ENCODE measurements at places on chromosomes 5 and 9. TPM values are rescaled to one million over a fixed set of nuclear protein-coding genes. Genes with fewer than 3 reads are reported as not detected.
A peak's percentile ranks its signal among the peaks of the same experiment; 100 is the strongest.

NR4A3 gene
- total RNA-seq, result 0.39 TPM

ZNF189 gene
- total RNA-seq, result 17.3 TPM

GRIN1 gene
- total RNA-seq, result 1.9 TPM

DBH gene
- not detected for total RNA-seq

IGFBPL1 gene
- 1.3 TPM for total RNA-seq

CDKN2B gene
- total RNA-seq, result 8.2 TPM

HSPB3 gene
- total RNA-seq, result 0.54 TPM

SLC34A1 gene
- not detected for total RNA-seq

ZNG1C gene
- total RNA-seq, result 29.3 TPM

- no peak overlapping the region for H3K27ac ChIP-seq
- DNase-seq, result no peak
- no peaks in the 10 kb centered on the region for H3K4me1 ChIP-seq
- H3K27me3 ChIP-seq, result no peaks in the 10 kb centered on the region
- H3K36me3 ChIP-seq, result no peaks in the 10 kb centered on the region
Observed at GRCh38 chr9:78406146-78406545, 109.2 kb downstream of the PSAT1 start.

DNA sequence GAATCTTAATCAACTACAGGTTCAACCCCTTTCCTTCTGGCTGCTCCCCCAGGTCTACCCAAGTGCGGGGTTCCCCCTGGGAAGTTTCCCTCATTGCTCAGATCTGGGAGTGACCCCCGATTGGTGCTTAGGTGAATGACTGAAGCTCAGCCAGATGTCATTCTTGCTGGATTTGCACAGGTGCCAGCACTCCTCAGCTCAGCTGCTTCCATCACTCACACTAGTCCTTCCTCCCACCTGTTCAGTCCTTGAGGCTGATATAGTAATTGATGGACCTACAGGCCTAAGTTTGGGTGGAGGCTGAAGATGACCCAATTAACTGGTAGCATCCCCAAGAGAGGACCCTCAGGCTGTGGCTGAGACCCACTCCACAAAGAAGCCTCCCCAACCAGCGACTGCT lies 32.9 kb downstream of the PRLR start:
- no peak overlapping the region for H3K27ac ChIP-seq
- no peaks in the 10 kb centered on the region for H3K27me3 ChIP-seq
- H3K4me3 ChIP-seq, result no peak overlapping the region
- no peak for DNase-seq

DNA sequence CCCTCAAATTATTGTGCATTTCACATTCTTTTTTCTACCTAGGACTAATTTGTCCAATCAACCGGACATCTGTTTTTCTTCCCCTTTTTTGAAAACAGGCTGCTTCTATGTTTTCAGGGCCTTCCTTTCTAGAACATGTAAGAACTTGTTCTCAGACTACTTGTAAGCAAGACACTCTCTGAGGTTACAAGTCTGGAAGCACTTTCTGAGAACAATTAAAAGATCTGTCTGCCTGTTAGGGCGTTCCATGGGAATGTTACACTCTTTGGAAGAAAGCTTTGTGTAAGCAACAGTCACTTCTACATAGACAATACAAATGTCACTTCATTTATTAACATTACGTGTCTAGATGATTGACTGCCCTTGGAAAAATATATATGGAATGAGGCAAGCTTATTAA lies 50.9 kb upstream of the HSPB3 start:
- peak overlapping the region; percentile 3 for H3K27ac ChIP-seq
- no peaks in the 10 kb centered on the region for H3K27me3 ChIP-seq
- no peaks in the 10 kb centered on the region for H3K36me3 ChIP-seq
- peaks cover 31% of the 10 kb centered on the region for H3K4me1 ChIP-seq

DNA sequence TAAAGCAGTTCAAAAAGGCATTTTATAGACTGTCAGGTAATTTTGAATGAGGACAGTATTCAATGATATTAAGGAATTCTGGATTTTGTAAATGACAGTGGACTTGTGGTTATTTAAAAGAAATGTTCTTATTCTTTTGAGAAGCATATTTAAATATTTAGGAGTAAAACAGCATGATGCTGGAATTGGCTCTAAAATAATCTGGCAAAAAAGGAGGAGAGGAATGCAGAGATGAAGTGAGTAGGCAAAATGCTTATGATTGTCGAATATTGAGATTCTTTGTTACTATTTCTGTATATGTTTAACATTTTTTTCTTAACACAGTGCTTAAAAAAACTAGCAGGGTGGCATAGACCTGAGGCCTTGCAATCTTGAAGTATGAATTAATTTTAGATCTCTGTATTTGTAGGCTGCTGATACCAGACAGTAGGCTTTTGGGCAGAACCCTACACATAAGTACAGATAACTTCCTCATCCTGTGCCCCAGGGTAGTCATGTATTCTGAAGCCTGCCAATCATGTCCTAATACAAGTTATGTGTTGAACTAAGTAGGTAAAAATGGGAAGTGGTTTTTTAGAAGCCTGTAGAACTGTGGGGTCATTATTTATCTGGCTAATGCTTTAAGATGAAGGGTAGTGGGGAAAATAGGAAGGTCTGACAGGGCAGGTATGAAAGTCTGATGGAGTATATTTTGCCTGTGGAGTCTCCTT lies 9.4 kb downstream of the CD180 start:
- no peak for DNase-seq
- H3K4me3 ChIP-seq, result no peak overlapping the region
- H3K27me3 ChIP-seq, result no peaks in the 10 kb centered on the region
- no peaks in the 10 kb centered on the region for H3K4me1 ChIP-seq
- no peak overlapping the region for H3K27ac ChIP-seq

DNA sequence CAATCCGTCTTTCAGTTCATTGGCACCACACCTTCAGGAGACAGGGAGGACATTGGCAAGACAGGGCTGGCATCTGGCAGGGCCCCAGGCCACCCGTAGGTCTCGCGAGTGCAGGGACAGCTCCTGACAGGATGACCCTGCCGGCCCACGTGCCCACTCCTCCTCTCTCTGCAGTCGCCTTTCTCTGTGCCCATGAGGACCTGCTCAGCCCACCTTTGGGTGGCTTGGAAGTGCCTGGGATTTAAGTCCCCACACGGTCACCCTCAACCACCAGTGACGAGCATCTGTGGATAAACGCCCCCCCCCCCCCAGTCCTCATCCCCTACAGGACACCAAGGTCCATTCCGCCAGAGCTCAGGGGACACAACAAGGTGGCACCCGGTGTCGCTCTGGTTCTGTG lies 4.1 kb downstream of the MRPL36 start:
- H3K27ac ChIP-seq, result no peak overlapping the region
- no peak overlapping the region for H3K4me3 ChIP-seq
- no peaks in the 10 kb centered on the region for H3K27me3 ChIP-seq
- H3K36me3 ChIP-seq, result peaks cover 6% of the 10 kb centered on the region

DNA sequence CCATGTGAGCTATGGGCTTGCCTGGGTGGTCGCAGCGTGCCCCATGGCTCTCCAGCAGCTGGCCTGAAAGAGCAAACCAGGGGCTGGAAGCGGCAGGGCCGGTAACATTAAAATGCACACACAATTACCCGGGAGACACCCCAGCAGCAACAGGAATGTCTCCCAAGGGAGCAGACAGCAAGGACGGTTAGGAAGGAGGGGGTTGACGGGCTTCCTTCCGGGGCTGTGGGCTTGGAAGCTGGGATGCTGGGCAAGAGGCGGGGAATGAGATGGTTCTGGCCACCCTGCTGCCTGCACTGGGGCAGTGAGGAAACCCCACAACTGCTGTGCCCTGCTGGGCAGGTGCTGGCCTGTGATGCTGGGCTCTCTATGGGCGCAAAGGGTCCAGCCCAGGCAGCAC lies 71.8 kb upstream of the ADAMTS2 start:
- DNase-seq, result no peak
- H3K27ac ChIP-seq, result no peak overlapping the region
- no peaks in the 10 kb centered on the region for H3K4me1 ChIP-seq
- no peaks in the 10 kb centered on the region for H3K27me3 ChIP-seq
- no peak overlapping the region for H3K4me3 ChIP-seq

DNA sequence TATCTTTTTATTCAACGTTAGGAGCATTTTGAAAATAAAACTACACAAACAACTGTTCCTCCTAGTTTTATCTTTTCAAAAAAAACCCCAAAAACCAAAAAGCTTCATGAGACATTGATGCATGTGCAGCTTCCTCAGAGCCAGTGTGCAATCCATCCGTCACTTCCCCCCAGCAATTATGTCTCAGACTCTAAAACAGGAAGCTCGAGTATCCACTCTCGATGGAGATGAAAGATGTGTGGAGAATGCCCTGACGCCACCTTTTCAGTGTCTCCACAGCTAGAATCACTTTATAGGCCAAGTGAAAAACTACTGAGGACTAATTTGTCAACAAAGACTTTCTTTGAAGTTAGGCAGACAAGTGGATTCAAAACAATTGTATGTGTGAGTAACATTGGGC lies 408.9 kb upstream of the SMARCA2 start:
- no peaks in the 10 kb centered on the region for H3K36me3 ChIP-seq
- H3K27me3 ChIP-seq, result no peaks in the 10 kb centered on the region
- H3K27ac ChIP-seq, result no peak overlapping the region
- DNase-seq, result no peak
- no peak overlapping the region for H3K4me3 ChIP-seq

GRCh38 chr5:91386120-91386519 lies 3.0 kb upstream of the ARRDC3 start:
- no peak overlapping the region for H3K4me3 ChIP-seq
- H3K36me3 ChIP-seq, result no peaks in the 10 kb centered on the region
- H3K27me3 ChIP-seq, result no peaks in the 10 kb centered on the region
- DNase-seq, result no peak
- no peak overlapping the region for H3K27ac ChIP-seq
- H3K4me1 ChIP-seq, result peaks cover 6% of the 10 kb centered on the region

DNA sequence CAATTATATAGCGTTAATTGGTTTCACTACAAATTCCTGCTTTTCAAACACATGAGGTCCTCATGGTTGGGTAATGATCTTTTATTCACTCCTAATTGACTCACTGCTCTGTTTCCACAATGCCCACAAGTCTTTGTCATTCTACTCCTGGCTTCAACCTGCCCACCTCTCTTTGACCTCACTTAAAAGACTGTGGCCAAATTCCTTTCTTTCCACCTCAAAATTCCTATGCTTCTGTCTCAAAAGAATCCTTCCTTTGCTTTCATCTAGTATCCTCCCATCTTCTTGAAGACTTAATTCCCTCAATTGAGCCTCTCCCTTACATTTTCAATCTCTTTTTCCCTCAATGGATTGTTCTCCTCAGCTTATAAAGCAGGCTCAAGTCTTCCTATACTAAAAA lies 4.9 kb downstream of the APBA1 start:
- H3K27ac ChIP-seq, result no peak overlapping the region
- H3K4me1 ChIP-seq, result no peaks in the 10 kb centered on the region
- no peak for DNase-seq
- H3K4me3 ChIP-seq, result no peak overlapping the region

DNA sequence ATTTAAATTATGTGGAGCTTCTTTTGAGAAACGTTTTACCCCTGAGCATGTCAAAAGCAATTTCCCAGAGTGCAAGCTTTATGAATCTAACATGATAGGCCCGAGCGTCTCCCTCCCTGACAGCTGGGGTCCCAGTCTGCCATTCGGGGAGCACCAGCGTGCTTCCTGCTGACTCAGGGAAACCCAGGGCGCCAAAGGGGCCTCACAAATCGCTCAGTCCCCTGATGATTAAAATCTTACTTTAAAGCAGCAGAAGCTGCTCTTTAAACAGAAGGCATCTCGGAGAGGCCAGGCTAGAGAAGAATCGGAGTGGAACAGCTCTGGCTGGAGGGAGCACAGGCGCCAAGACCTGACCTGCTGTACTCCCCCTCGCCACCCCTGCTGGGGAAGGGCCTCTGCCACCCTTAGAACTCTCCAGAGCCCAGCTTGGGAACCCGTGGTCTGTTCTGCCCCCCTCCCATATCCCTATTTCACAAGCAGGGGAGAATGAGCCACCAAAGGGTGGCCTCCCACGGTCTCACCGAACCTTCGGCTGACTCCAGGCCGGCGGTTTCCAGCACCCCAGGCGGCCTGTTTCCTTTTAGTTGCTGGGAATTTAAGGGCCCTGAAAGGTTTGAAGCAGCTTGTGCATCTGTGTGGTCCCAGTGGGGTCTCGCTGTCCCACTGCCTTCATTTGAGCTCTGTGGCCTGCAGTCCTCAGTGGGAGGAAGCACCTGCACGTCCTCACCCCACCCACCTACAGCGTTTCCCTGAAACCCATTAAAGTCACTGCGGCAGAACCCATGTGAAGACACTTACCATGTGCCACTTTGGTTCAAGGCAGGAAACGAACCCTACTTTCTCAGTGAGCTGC lies 147.6 kb downstream of the COL23A1 start:
- no peak for DNase-seq
- no peak overlapping the region for H3K4me3 ChIP-seq
- H3K27me3 ChIP-seq, result no peaks in the 10 kb centered on the region
- H3K27ac ChIP-seq, result no peak overlapping the region

GRCh38 chr5:129820-130219 lies 37.9 kb downstream of the PLEKHG4B start:
- H3K36me3 ChIP-seq, result no peaks in the 10 kb centered on the region
- H3K27ac ChIP-seq, result no peak overlapping the region
- no peaks in the 10 kb centered on the region for H3K27me3 ChIP-seq
- no peaks in the 10 kb centered on the region for H3K4me1 ChIP-seq
- DNase-seq, result no peak
- no peak overlapping the region for H3K4me3 ChIP-seq

- no peaks in the 10 kb centered on the region for H3K36me3 ChIP-seq
- H3K4me3 ChIP-seq, result no peak overlapping the region
- DNase-seq, result no peak
- H3K27ac ChIP-seq, result no peak overlapping the region
- H3K27me3 ChIP-seq, result no peaks in the 10 kb centered on the region
- peaks cover 5% of the 10 kb centered on the region for H3K4me1 ChIP-seq
Observed at GRCh38 chr5:1669276-1670155, 130.1 kb downstream of the MRPL36 start.

- peaks cover 9% of the 10 kb centered on the region for H3K4me1 ChIP-seq
- H3K27me3 ChIP-seq, result no peaks in the 10 kb centered on the region
- H3K36me3 ChIP-seq, result no peaks in the 10 kb centered on the region
- no peak overlapping the region for H3K4me3 ChIP-seq
Observed at GRCh38 chr5:159451197-159452052, 121.1 kb upstream of the IL12B start.

Data from Caco-2 (cell line).